ENCODE measurements at places on chromosomes 1 and 21. TPM values are rescaled to one million over a fixed set of nuclear protein-coding genes. Genes with fewer than 3 reads are reported as not detected.

The MEX3A gene
- 0.13 TPM for total RNA-seq

The SPATA21 gene
- total RNA-seq = not detected

DNA sequence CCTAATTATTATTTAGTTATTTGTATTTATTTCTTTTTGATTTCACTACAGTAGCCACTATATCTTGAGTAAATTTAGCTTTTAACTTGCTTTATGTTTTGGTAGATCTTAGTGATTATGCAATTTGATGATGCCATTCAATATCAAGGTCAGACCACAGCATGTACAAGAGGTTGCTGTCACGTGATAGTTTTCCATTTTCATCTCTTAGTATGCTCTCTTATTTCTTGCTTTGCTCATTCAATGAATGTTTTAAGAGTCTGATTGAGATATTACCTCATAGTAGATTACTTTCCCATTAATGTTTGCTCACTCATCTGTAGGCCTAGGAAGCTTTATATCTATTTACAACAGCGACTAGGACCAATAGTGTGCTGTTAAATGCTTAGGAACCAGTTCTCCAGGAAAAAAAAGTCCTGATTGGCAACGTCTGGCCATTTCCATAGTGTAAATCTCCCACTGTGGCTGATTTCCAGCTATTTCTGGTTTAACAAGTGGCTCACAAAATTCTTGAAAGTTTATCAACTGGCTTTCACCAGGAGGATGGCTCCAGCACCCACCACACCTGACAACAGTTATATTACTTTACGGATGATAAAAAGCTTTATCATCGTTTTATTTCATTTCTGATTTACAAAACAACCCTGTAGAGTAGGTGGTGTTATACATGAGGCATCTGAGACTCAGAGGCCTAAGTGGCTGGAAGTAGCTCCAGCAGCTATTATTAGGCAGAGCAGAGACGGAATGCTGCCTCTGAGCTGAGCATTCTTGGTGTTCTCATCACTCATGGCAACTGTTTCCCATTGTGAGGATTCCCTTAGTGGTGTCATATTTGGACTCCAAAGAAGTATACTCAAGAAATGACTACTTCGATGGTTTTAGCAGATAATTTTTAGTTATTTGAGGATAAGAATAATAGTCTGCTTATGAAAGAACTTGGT lies 235.2 kb downstream of the DISC1 start:
- peaks cover 16% of the 10 kb centered on the region for H3K4me1 ChIP-seq
- no peak for DNase-seq
- no peak overlapping the region for H3K4me3 ChIP-seq
- no peak overlapping the region for H3K27ac ChIP-seq
- H3K27me3 ChIP-seq = no peaks in the 10 kb centered on the region

DNA sequence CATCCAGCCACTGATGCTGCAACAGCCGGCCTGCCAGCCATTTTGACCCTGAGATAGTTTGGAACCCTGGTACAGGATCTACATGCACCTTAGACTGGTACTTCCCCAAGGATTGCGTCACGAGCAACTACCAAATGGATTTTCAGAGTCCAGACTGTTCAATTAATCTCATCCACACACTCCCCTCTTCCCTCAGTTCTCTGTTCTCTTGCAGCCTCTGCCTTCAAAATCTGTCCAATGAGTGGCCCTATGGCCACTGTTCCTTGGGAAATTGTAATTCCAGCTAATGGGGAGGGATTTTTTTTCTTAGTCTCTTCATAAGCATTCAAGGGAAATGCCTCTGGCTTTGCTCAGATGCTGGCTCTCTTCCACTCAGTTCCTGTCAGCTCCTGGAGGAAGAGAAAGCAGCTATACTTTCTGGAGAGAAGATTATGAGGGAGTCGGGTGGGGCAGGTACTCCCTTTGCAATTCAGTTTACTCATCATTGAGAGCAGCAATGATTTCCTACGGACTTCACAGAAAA lies 19.8 kb upstream of the UAP1 start:
- no peaks in the 10 kb centered on the region for H3K27me3 ChIP-seq
- H3K4me1 ChIP-seq = peaks cover 46% of the 10 kb centered on the region
- H3K4me3 ChIP-seq = no peak overlapping the region
- peak; percentile 89 for DNase-seq
- H3K36me3 ChIP-seq = no peaks in the 10 kb centered on the region

GRCh38 chr1:45246760-45247159 lies 40.4 kb upstream of the ZSWIM5 start:
- no peaks in the 10 kb centered on the region for H3K27me3 ChIP-seq
- no peak overlapping the region for H3K4me3 ChIP-seq
- H3K27ac ChIP-seq = peak overlapping the region; percentile 55

DNA sequence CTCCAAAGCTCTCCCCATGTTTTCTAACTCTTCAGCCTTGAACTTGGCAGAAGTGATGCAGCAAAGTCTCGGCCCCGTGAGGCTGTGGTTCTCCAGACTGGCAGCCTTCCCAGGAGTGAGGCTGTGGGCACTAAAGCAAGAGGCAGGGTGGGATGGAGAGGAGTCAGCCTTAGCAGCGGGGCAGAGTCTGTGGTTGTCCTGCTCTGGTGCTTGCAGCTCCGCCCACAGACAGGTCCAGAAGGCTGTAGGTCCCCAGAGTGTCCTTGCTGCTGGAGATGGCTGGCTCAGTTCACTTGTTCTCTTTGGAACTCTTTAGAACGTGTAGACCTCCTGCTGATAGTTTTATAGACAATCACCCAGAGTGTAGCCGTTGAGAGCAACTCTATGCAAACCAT lies 142.6 kb downstream of the AJAP1 start:
- DNase-seq = no peak
- H3K27ac ChIP-seq = no peak overlapping the region
- no peak overlapping the region for H3K4me3 ChIP-seq
- no peaks in the 10 kb centered on the region for H3K4me1 ChIP-seq
- H3K36me3 ChIP-seq = no peaks in the 10 kb centered on the region
- no peaks in the 10 kb centered on the region for H3K27me3 ChIP-seq

DNA sequence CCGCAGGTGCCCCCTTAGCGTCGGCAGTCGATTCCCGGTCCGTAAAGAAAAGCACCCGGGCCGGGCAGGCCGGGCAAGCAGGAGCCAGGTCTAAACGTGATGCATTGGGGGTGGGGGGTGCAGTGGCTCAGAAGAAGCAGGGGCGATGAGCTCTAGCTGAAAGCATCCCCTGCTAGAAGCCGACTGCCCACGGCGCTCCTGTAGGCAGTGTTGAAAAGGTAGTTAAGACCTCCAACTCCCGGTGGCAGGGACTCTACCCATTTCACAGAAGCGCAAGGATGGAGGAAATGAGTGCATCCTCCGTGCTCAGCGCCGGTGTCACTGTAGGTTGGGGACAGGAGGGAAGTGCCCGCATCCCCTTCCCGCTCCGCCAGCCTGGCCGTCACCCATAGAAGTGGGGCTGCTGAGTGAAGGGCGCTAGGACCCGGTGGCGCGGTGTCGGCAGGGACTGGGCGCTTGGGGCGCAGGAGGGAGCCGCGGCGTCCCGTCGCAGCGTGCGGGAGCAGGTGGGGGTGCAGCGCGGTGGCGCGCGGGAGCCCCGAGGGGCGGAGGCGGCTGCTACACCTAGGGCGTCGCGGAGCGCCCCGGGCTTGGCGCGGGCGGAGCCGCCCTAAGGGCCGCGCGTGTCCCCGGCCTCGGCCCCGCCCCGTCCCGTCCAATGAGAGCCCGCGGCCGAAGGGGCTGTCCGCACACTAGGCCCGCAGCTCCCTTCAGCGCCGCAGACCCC lies at the start of gene WNT2B:
Gene WNT2B (plus strand): TSS at position 688 of the 727 bp plus-strand sequence. CDS start 298 bp downstream, outside the sequence.
- H3K27me3 ChIP-seq = no peaks in the 10 kb centered on the region
- H3K4me3 ChIP-seq = peak within 1 kb of the TSS; percentile 65
- H3K4me1 ChIP-seq = peaks cover 86% of the 10 kb centered on the region
- H3K27ac ChIP-seq = no peak within 1 kb of the TSS

- peaks cover 69% of the 10 kb centered on the region for H3K4me1 ChIP-seq
- H3K4me3 ChIP-seq = peak overlapping the region; percentile 86
- H3K36me3 ChIP-seq = peaks cover 71% of the 10 kb centered on the region
- no peak overlapping the region for H3K27ac ChIP-seq
- no peak for DNase-seq
Measured at GRCh38 chr1:181091309-181092040, 3.0 kb downstream of the IER5 start.

- DNase-seq = no peak
- no peak overlapping the region for H3K4me3 ChIP-seq
- H3K27ac ChIP-seq = no peak overlapping the region
- peaks cover under 1% of the 10 kb centered on the region for H3K4me1 ChIP-seq
Measured at GRCh38 chr1:3788756-3789420, 7.4 kb downstream of the LRRC47 start.

DNA sequence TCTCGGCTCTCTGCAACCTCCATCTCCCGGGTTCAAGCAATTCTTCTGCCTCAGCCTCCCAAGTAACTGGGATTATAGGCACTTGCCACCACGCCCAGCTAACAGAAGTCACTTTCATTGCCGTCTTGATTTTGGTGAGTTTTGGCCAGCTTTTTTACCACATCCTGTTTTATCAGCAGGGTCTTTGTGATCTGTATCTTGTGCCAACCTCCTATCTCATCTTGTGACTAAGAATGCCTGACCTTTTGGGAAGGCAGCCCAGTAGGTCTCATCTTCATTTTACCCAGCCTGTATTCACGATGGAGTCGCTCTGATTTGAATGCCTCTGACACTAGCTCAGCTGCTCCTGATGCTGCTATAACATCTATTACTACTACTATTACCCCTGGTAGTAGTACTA lies 46.8 kb upstream of the BARHL2 start:
- no peaks in the 10 kb centered on the region for H3K27me3 ChIP-seq
- no peaks in the 10 kb centered on the region for H3K4me1 ChIP-seq
- no peak for DNase-seq
- no peak overlapping the region for H3K4me3 ChIP-seq

DNA sequence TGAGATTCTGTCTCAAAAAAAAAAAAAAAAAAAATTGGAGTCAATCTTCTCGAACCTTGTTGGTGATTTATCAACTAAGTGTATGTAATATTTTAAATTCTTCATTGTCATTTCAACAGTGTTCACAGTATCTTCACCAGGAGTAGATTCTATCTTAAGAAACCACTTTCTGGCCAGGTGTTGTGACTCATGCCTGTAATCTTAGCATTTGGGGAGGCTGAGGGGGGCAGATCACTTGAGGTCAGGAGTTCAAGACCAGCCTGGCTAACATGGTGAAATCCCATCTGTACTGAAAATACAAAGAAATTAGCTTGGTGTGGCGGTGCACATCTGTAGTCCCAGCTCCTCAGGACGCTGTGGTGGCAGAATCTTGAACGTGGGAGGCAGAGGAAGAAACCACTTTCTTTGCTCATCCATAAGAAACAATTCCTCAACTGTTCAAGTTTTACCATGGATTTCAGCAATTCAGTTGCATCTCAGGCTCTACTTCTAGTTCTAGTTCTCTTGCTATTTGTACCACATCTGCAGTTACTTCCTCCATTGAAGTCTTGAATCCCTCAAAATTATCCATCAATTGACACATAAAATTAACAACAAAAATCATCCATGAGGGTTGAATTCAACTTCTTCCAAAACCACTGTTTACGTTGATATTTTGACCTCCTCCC lies 30.4 kb upstream of the EYA3 start:
- no peaks in the 10 kb centered on the region for H3K27me3 ChIP-seq
- H3K36me3 ChIP-seq = no peaks in the 10 kb centered on the region
- H3K27ac ChIP-seq = no peak overlapping the region
- peaks cover 21% of the 10 kb centered on the region for H3K4me1 ChIP-seq
- H3K4me3 ChIP-seq = no peak overlapping the region

DNA sequence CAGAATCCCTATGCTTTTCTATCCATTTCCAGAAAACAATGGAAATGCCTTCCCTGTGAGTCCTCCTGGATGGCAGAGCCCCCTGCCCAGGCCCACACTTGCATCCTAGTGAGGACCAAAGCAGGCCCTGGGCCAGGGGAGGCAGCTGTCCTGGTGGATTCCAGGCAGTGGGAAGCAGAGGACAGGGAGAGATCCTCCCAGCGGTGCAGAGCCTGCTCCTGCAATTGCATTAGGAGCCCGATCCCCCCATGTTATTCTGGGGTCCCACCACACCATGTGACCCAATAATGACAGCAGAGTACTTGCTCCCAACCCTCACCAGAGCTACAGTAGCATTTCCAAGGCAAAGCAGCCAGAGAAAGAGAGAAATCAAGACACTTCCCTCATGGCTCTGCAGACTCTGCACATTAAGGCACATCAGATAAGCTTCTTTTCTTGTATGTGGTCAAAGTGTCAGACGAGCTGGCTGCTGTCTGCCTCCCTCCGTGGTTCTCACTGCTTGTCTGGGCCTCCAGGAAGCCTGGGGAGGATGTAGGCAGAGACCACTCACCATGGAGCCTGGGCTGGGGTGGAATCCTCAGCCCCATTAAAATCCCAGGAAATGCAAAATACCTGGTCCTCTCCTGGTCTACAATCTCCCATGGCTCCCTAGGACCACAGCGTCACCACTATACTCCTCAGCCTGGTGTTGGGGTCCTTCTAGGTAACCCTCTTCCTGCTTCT lies 54.9 kb upstream of the RUNX3 start:
- H3K36me3 ChIP-seq = no peaks in the 10 kb centered on the region
- no peak overlapping the region for H3K27ac ChIP-seq
- no peaks in the 10 kb centered on the region for H3K27me3 ChIP-seq
- no peaks in the 10 kb centered on the region for H3K4me1 ChIP-seq

DNA sequence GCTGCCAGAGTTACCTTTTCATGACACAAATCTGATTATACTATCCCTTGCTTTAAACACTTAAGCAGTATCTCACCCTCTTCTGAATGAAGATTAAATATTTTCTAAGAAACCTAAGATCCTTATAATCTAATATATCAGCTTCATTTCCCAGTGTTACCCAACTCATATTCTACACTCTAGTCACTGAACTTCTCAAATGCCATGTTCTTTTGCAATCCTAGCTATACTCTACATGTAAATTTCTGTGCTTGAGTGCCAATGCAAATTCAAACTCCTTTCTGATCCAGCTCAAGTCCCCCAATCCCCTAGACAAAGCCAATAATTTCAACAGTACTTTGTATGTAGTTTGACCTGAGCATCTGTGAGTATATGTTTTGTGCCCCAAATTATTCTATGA lies 293.9 kb downstream of the SDCCAG8 start:
- no peaks in the 10 kb centered on the region for H3K27me3 ChIP-seq
- H3K36me3 ChIP-seq = peaks cover 12% of the 10 kb centered on the region
- DNase-seq = no peak
- peaks cover 18% of the 10 kb centered on the region for H3K4me1 ChIP-seq
- 0 out of 2 replicates have a peak overlapping the region, but pooled peaks have one; percentile 32 for H3K27ac ChIP-seq

DNA sequence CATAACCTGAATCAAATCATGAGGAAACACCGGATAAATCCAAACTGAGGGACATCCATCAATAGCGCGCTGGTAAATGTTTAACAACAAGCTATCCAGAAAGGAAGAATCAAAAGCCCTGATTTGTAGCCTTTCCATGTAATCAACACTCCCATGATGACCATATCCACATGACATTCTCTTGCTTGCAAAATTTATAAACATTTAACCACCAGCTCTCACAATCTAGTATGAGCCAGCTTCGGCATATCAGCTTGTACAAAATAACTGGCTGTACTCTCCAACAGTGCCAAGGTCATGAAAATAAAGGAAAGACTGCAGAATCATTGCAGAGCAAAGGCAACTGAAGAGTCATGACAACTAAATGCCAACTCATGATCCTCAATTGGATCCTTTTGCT lies 15.7 kb downstream of the HSD11B1 start:
- H3K27ac ChIP-seq = no peak overlapping the region
- no peak for DNase-seq
- H3K4me3 ChIP-seq = no peak overlapping the region
- H3K36me3 ChIP-seq = no peaks in the 10 kb centered on the region
- H3K4me1 ChIP-seq = peaks cover 6% of the 10 kb centered on the region

- H3K4me1 ChIP-seq = peaks cover 6% of the 10 kb centered on the region
- no peaks in the 10 kb centered on the region for H3K27me3 ChIP-seq
- H3K27ac ChIP-seq = no peak overlapping the region
- no peak overlapping the region for H3K4me3 ChIP-seq
Measured at GRCh38 chr1:56137521-56138505, 441.6 kb downstream of the PLPP3 start.
